ENCODE measurements at places on chromosomes 12 and 14.

DNA sequence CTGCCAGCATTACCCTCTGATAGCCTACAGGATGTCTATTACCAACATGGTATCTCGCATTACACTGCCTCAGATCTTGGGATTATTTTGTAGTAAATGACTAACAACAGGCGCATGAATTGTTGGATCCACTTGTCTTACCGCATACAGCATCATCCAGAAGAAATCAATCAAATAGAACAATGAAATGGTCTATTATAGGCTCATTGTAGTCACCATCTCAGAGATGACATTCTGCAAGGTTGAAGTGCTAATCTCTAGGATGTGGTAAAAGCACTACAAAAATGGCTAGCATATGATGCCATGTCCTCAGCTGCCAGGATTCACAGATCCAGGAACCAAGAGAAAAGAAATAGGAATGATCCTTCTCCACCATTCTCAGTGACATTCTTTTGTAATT, 52.0 kb downstream of the WASHC3 start:
- no peak overlapping the region for H3K27ac ChIP-seq
- no peak overlapping the region for H3K4me3 ChIP-seq
- peaks cover 2% of the 10 kb centered on the region for H3K4me1 ChIP-seq

DNA sequence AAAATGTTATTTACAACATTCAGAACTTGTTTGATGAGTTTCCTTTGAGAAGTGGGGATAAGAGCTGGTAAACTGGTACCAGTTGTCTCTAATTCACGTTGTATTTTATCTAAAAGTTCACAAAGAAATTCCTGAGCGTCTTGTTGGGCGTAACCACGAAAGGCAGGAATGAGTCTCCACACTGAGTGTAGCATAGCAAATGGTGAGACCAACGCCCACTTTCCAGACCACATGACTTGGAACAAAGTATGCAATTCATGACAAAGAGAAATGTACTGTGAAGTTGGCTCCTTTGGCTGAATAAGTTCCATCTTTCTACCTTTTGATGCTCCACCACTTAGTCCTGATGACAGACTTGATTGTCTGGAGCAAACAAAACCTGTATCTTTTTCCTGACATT, 18.4 kb downstream of the USP44 start:
- no peaks in the 10 kb centered on the region for H3K36me3 ChIP-seq
- no peak overlapping the region for H3K4me3 ChIP-seq
- no peak for DNase-seq

DNA sequence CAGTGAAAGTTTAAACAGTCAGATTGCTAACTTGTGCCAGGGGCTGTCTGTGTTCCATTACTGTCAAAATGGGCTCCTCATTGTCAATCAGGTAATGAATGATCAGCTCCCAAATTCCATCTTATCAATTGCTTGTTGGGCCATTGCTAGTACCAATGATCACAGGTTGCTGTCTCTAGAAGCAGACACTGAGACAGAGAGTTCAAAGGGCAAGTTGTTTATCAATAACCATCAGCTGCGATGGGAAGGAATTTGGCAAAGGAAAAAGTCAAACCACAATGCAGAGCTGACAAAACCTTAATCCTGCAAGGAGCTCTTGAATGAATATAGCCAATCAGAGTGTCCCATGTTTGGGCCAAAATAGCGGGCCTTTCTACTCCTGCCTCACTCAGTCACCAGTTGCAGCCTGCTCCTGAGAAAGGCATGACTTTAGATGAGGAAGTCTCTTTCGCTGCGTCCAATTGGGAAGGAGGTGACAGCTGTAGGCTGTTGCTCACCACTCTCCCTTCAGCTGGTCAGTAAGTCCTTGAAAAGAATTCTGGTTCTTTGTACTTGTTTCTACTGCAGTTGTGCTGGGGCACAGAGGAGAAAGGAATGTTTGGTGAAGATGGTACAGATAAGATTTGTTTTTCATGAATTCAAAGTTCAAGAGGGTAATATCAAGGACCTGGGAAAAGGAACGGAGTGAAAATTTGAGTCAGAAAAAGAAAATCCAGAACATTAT, 179.2 kb upstream of the PDE3A start:
- DNase-seq: no peak
- H3K4me1 ChIP-seq: peaks cover 5% of the 10 kb centered on the region
- H3K36me3 ChIP-seq: no peaks in the 10 kb centered on the region
- no peak overlapping the region for H3K4me3 ChIP-seq
- H3K27me3 ChIP-seq: peaks cover 1% of the 10 kb centered on the region

DNA sequence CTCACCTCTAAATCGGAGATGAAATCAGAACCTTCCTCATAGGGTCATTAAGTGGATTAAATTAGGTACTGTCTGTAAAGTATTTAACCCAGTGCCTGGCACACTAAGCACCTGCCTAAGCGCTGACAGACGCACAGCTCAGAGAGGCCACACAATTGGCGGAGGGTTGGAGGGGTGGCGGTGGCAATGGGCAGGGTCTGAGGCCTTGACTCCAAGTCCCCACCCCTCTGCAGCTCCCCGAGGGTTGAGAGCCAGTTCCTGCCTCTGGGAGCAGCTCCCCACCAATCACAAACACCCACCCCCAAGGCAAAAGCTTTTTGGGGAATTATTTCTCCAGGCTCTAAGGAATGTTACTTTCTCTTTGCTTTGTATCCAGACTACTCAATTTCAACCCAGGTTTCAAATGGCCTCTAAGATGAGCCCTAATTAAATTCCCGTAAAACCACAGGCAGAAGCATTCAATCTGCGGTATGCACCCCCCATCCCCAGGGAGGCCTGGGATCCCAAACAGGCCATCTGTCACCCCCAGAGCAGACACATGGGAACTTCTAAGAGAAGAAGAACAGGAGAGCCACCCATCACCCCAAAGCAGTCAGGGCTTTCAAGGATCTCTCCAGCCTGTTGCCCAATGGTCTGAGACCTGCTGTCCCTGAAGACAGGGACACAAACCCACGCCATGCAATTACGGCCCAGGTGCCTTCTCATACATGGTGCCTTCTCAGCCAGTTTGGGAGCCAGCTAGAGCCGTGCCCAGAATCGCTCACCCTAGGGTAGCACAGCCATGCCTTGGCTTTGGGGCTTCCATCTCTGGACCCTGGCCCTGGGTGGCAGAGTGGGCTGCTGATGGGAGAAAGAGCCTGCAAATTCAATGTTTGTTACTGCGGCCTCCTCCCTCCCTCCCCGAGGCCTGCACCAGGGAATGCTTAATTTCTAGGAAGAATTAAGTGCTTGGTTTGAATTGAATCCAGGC, 66.1 kb downstream of the CHGA start:
- H3K36me3 ChIP-seq: peaks cover 18% of the 10 kb centered on the region
- H3K27me3 ChIP-seq: peaks cover 3% of the 10 kb centered on the region
- DNase-seq: no peak
- H3K27ac ChIP-seq: no peak overlapping the region
- no peak overlapping the region for H3K4me3 ChIP-seq
- H3K4me1 ChIP-seq: peaks cover 3% of the 10 kb centered on the region

DNA sequence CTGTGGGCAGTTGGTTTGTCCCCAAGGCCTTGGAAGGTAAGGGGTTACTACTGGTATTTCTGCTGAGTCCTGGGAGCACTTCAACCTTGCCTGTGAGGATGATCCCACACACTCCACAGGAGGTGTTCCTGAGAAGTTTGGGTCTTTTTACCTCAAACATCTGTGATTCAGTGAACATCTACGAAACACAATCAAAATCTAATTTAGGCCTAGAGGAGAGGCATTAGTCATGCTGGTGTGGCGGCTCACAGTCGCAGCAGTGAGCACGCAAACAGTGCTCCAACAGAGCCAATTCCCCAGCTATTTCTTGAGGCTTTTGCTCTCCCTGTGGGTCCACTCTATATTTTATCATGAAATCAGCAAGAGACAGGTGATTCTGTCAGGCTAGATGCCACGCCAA, 107.6 kb downstream of the APAF1 start:
- peaks cover 10% of the 10 kb centered on the region for H3K27me3 ChIP-seq
- H3K4me1 ChIP-seq: peaks cover 21% of the 10 kb centered on the region
- no peak overlapping the region for H3K27ac ChIP-seq
- no peaks in the 10 kb centered on the region for H3K36me3 ChIP-seq
- no peak for DNase-seq

GRCh38 chr14:76375947-76376404, at the start of gene ESRRB:
Gene ESRRB, plus strand, starts transcription at chr14:76376137. Its CDS starts 265 bp downstream, at chr14:76376402.
- no peak within 1 kb of the TSS for H3K27ac ChIP-seq
- no peaks in the 10 kb centered on the region for H3K36me3 ChIP-seq
- peaks cover 15% of the 10 kb centered on the region for H3K27me3 ChIP-seq
- DNase-seq: peak; percentile 27
- H3K4me3 ChIP-seq: peak within 1 kb of the TSS; percentile 89

DNA sequence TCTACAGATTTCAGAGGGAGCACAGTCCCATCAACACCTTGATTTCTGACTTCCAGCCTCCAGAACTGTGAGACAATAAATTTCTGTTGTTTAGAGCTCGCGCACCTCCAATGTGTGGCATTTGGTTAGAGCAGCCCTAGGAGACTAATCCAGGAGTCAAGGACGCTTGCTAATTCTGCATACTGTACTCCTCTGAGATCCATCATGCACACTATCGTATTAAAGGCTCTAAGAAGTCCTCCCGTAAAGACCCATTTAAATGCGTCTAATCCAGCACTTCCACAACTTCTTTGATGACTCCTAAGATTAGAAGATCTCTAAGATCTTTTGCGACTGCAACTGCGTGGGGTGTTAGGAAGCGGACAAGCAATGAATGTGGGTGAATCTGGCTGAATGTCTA, 30.4 kb downstream of the MAP1LC3B2 start:
- H3K27me3 ChIP-seq: no peaks in the 10 kb centered on the region
- no peak for DNase-seq
- H3K27ac ChIP-seq: no peak overlapping the region
- H3K36me3 ChIP-seq: no peaks in the 10 kb centered on the region
- no peak overlapping the region for H3K4me3 ChIP-seq

DNA sequence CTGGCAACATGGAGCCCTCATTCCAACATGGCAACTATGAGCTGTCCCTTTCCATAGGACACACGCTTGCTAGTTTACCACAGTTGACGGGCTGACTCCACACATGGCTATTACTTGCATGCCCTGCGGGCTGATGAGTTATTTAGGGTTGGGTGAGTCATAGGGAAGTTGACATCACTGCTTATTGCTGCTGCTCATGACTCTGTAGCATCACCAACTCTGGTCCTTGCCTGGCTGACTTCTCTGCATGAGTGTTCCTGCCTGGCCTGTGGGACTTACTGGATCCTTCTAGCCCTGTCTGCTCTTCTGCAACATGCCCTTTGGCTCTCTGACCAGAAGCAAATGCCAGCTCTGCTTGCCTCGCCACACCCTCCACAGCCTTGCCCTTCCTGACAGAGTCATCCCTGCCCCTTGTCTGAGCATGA, 199.5 kb downstream of the ANO6 start:
- peaks cover 12% of the 10 kb centered on the region for H3K36me3 ChIP-seq
- no peaks in the 10 kb centered on the region for H3K27me3 ChIP-seq
- no peak overlapping the region for H3K4me3 ChIP-seq
- no peak overlapping the region for H3K27ac ChIP-seq

DNA sequence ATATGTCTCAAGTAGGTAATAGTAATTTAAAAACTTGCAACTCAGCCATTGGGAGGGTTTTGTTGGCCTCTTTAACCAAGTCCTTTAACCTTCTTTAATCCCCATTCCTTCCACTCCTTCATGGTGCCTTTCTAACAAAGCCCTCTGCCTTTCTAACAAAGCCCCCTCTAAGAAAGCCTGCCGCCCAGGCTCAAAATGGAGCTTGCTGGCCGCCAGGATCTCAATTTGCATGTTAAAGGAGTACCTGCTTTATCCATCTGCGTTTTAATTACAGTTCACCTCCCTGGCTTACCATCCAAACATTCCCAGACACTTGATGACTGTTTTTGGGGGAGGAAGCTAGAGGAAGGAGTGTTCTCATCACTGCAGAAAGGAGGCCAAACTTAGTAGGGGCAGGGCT, 183.4 kb downstream of the PTPN11 start:
- no peak overlapping the region for H3K27ac ChIP-seq
- H3K4me1 ChIP-seq: no peaks in the 10 kb centered on the region
- H3K4me3 ChIP-seq: no peak overlapping the region
- H3K27me3 ChIP-seq: no peaks in the 10 kb centered on the region

GRCh38 chr14:32991691-32992090, 53.0 kb downstream of the NPAS3 start:
- H3K4me1 ChIP-seq: peaks cover 8% of the 10 kb centered on the region
- H3K36me3 ChIP-seq: peaks cover 11% of the 10 kb centered on the region
- H3K27me3 ChIP-seq: no peaks in the 10 kb centered on the region
- no peak overlapping the region for H3K27ac ChIP-seq
- H3K4me3 ChIP-seq: no peak overlapping the region
- no peak for DNase-seq

- no peaks in the 10 kb centered on the region for H3K36me3 ChIP-seq
- no peak overlapping the region for H3K27ac ChIP-seq
- no peaks in the 10 kb centered on the region for H3K27me3 ChIP-seq
- DNase-seq: no peak
- no peak overlapping the region for H3K4me3 ChIP-seq
These were observed 58.1 kb upstream of the DIO2 start for GRCh38 chr14:80269353-80269925.

DNA sequence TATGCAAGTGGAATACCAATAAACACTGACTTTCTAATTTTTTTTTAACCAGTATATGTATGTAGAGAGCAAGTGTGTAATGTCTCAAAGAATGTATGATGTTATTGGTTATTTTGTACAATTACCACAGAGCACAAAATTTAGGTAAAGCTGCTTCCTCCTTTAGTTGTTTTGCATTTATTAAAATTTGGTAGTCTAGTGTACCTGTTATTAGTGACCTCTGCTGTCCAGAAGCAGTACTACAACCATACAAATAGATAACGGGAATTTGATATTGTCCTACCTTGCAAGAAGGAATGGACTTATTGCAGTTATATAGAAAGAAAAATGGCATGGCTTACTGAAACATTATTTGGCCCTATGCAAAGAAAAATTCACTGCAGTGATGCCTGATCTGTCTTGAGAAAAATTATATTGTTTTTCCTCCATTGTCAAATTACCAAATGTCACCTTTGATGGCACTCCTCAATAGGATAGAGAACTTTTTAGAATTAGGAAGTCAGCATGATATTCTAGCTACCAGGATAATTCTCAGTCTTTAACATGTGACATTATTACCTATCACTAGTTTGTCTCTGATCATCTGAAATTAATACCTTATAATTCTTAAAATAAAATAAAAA, 153.9 kb upstream of the RMST start:
- peaks cover 25% of the 10 kb centered on the region for H3K4me1 ChIP-seq
- H3K27ac ChIP-seq: no peak overlapping the region
- no peak overlapping the region for H3K4me3 ChIP-seq
- H3K27me3 ChIP-seq: peaks cover 2% of the 10 kb centered on the region
- peak; percentile 28 for DNase-seq
- no peaks in the 10 kb centered on the region for H3K36me3 ChIP-seq

DNA sequence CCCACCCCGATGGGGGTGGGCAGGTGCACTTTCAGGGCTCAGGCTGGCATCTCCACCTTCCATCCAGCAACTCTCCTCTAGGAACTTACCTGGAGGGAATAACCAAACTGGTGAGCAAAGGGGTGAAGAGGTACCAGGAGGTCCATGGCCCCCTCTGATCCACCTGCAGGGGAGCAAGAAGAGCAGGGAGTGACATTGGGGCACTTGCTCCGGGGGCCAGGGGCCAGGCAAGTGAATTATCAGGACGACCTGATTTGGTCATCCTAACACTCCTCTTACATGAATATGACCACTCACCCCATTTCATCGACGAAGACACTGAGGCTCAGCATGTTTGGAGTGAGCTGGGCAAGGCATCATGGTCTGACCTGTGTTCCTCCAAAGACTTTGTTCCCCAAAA, 6.0 kb downstream of the DIO3 start:
- H3K27ac ChIP-seq: no peak overlapping the region
- H3K36me3 ChIP-seq: peaks cover 4% of the 10 kb centered on the region
- no peak for DNase-seq

GRCh38 chr12:50398931-50399330, 1.8 kb upstream of the LARP4 start:
- H3K27ac ChIP-seq: no peak overlapping the region
- H3K36me3 ChIP-seq: no peaks in the 10 kb centered on the region
- DNase-seq: no peak
- no peak overlapping the region for H3K4me3 ChIP-seq
- H3K4me1 ChIP-seq: peaks cover 27% of the 10 kb centered on the region
- H3K27me3 ChIP-seq: peaks cover 4% of the 10 kb centered on the region

Measured in endothelial cell (in vitro differentiated cells).